Stimulated activated CD8-positive, alpha-beta memory T cell treated with anti-CD3 and anti-CD28 coated beads, Interleukin-4, amount 100 ng/mL, for 1 hour (primary cell): ENCODE measurements at places on chromosomes 13 and 19.

GRCh38 chr13:32845952-32846950 lies 170.0 kb upstream of the KL start:
- no peak for DNase-seq

DNA sequence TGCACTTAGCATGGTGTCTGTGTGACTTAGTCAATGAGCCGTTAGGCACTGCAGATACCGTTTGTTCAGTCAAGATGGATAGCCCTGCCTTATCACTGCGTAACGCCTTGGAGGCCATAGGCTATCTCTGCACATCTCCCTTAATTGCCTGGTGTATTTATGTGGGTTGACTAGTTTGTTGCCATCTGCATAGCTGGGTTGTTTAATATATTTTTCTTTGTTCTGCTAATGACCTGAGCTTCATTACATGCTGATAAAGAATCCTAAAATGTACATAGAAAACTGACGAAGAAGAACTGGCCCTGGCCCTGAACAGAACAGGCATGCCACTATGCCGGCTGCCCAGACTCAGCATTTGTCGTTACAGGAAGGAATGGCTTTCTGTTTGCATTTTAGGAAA lies 297.8 kb downstream of the SHISA2 start:
- DNase-seq, result no peak

DNA sequence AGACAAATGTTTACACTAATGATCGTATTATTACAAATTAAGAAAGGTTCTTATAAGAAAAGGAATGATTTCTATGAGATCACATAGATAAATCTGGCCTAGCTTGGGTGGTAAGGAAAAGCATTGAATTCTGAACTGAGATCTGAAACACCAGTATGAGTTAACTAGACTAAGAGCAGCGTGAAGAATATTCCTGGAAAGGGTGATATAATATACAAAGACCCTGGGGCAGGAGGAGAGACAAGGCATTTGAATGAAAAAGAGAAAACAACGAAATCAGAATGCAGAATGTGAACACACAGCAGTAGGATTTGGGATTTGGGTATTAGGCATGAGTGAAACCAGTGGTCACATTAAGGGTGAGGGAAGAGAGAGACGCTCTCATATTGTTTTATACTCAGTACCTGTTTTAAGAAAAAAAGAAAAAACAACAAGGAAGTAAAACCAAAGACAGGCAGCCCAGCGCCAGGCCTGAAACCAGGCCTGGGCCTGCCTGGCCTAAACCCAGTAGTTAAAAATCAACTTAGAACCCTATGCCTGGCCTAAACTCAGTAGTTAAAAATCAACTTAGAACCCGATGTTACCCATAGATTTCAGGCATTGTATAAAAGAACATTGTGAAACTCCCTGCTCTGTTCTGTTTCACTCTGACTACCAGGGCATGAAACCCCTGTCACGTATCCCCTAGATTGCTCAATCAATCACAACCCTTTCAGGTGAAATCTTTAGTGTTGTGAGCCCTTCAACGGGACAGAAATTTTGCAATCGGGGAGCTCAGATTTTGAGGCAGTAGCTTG lies 287.1 kb downstream of the ITGBL1 start:
- DNase-seq, result no peak

- no peak for DNase-seq
These were observed 13.9 kb upstream of the MKNK2 start for GRCh38 chr19:2064788-2065524.

- DNase-seq, result no peak
These were observed 12.1 kb upstream of the KLK14 start for GRCh38 chr19:51094696-51095279.

DNA sequence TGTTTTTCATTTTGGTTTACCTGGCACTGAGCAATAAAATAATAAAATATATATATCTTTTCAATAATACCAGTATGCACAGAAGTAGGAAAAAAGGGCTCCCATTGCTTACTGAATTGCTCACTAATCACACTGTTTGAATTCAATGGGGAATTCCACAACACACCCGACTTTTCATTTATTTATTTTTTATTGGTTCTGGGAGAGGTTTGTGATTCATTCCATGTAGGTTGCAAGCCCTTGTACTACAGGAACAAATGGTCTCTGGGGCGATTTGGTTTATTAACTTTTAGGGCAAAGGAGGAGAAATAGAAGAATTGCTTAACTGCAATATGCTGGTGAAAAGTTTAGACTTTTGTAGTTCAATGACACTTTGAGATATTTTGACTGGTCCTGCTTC lies 207.4 kb downstream of the DCT start:
- DNase-seq, result no peak

DNA sequence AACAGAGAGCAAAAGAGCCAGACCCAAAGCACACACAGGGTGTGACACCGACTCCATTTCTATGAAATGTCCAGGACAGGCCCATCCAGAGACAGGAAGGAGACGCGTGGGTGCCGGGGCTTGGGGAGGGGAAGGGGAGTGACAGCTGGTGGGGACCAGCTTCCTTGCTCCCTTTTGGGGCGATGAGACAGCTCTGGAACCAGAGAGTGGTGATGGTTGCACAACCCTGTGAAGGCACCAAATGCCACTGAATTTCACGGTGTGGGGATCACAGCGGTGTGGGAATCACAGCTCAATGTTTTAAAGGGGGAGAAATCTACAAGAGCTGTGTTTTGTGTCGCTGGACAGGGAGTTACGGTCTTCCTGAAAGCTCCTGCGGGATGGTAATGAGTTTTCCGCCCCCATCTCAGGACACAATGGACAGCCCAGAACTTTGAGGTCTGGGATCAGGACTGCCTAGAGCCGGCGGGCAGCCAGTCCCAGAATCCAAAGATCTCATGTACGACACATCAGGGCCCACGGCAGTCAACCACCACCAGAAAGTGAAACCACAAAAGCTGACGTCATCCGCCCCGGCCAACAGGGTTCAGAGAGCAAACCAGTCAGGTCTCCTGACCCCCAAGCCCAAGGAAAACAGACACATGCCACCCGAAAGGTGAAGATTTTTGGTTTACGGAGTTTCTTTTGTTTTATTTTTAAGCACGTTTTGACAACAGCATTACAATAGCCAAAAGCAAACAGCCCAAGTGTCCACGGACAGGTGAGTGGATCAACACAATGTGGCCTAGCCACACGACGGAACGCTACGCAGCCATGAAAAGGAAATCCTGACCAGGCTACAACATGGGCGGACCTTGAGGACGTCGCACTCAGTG lies 7.3 kb downstream of the SGTA start:
- peak; percentile 30 for DNase-seq

DNA sequence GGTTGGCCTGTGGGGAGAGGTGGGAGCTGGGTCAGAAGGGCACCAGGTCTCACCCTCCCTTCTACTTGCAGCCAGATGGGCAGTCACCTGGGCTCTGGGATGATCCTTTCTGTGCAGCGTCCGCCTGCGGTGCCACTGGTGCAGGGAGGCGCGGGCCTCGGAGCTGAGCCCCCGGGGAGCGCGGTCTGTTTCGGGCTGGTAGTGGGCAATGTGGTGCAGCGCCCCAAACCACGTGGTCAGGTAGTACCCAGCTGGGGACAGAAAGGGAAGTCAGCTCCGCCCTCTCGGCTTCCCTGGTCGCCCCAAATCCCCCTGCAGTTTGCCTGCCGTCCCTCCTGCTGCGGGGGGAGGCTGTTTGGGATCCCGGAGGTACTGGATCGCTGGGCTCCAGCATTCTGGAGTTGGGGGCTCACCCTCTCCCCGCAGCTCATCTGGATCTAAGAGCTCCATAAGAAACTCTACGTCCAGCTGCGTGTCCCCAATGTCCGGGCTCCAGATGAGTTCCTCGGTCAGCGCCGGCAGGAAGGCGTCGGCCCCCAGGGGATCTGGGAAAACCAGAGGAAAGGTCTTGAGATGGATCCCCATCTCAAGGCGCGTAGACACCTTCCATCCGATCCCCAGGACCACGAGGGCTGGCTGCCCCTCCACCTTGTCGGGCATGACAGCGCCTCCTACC lies 8.8 kb downstream of the RINL start:
- no peak for DNase-seq

DNA sequence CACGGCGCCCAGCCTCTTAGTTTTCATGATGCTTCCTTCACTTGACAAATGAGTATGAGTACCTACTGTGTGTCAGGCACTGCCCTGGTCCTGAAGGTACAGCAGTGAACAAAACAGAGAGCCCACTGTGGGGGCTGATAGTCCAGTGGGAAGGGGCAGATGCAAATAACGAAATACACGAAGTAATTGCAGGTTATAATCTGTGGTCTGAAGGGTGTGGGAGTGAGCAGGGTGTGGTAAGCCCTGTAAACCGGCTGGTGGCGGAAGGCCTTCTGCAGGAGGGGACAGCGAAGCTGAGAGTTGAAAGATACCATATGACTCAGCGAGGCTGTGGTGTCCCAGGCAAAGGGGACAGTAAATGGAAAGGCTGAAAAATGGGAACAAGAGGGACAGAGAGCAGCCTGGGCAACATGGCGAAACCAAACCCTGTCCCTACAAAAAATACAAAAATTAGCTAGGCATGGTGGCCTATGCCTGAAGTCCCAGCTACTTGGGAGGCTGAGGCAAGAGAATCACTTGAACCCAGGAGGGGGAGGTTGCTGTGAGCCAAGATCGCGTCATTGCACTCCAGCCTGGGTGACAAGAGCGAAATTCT lies 60.5 kb downstream of the MAP4K1 start:
- no peak for DNase-seq

DNA sequence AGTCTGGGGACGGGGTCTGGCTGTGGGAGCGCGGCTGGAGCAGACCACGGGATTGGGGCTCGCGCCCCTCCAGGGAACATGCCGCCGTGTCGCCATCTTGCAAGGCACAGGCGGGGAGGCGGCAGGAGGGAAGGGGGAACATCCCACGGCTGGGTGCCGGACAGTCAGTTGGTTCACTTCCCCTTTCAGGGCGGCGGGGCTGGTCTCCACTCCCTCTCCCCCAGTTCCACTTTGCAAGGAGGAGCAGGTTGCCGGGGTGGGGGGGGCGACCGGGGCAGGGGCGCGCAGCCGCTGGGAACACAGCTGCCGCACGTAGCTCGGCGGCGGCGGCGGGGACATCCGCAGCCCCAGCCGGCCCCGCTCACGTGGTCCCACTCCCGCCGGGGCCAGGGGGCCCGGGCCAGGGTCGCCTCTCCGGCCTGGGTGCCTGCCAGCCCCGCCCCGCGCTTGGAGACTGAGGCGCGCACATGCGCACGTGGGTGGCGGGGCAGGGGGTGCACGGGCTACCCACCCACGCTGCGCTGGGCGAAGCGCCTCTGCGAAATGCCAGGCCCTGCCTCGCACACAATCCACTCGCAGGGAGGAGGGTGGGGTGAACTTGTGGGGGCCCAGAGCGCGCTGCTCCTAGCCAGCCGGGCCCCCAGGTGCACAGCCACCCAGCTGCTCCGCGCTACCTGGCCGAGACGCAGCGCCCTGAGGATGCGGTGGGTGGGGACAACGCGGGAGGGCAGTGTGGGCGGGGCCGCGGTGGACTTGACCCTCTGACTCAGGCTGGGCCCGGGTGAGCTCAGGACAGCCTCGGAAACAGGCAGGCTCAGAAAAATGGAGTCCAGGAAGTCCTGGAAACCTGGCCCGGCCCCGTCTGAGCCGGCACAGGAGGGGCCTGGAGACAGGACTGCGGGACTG lies 6.4 kb downstream of the KLF16 start:
- no peak for DNase-seq

GRCh38 chr13:43245374-43245964 lies 222.1 kb downstream of the DNAJC15 start:
- DNase-seq, result no peak

DNA sequence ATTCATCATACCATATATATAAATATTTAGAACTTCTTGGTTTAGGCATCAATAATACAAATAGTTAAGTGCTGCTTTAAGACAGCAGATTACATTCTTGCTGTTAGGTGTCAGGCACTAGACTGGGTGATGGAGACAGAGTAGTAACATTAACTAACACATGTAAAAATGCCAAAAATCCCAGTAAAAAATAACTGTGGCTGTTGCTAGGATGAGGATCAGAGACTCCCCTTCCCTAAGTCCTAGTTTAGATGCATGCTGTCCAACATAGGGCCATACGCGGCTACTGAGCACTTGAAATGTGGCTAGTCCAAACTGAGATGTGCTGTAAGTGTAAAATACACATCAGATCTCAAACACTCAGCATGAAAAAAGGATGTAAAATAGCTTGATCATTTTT lies 94.7 kb downstream of the CDADC1 start:
- DNase-seq, result no peak

DNA sequence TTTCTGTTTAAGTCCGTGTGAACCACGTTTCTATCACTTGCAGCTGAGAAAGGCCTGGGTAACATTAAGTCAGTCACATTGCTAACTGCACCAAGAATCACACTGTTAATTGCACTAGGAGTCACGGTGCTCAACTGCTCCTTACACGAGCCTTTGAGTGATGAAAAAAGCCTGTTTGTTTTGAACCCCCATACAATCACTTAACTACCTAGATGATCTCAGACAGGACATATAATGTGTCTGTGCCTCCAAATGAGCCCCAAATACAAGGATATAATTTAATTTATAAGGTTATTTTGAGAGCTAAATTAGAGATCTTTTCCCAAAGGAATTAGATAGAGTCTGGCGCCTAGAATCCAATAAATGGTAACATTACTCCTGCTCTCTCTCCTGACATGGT lies 84.1 kb downstream of the MIPEP start:
- DNase-seq, result no peak

DNA sequence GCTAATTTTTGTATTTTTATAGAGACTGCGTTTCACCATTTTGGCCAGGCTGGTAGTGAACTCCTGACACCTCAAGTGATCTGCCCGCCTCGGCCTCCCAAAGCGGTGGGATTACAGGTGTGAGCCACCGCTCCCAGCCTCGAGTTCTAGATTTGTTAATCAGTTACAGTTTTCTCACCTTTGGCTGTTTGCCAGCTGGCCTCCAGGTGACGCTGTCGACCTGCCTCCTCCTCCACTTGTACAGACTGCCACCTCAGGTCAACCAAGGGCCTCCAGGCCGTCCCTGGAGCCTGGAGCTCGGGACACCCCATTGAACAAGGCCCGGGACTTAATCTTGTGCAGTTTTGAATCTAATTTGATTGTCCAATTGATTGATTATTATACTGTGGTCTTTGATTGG lies 45.5 kb downstream of the IER2 start:
- no peak for DNase-seq

- no peak for DNase-seq
These were observed 154.2 kb upstream of the MAB21L1 start for GRCh38 chr13:35630551-35631275.

DNA sequence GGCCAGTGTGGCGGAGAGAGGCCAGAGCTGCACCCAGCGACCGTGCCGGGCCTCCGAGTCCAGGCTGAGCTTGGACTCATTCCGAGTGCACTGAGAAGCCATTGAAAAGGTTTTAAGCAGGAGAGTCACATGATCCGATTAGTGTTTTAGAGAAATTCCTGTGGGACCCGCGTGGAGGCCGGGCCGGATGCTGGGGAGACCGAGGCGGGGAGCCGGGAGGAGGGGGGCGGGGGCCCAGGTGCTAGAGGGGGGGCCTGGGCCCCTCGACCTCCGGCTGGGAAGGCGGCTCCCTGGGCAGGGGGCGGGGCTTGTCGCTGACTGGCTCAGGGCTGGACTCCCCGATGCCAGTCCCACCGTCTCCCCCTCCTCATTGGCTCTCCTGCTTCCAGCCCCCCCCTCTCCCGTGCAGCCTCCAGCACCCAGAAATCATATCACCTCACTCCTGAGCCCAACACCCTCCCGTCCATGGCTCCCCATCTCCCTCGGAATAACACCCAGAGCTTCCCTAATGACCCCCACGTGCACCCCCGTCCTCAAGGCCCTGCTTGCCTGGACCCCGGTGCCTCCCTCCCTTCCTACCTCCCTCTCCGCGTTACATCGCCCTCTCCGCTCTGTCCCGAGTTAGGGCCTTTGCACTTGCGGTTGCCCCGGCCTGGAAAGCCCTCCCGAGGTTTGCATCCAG lies 5.2 kb upstream of the ZNF579 start:
- DNase-seq, result no peak

GRCh38 chr19:49800771-49801170 lies 12.3 kb downstream of the FUZ start:
- DNase-seq, result no peak
